ENCODE measurements at places on chromosomes 1 and 21.
A peak's percentile ranks its signal among the peaks of the same experiment; 100 is the strongest.

DNA sequence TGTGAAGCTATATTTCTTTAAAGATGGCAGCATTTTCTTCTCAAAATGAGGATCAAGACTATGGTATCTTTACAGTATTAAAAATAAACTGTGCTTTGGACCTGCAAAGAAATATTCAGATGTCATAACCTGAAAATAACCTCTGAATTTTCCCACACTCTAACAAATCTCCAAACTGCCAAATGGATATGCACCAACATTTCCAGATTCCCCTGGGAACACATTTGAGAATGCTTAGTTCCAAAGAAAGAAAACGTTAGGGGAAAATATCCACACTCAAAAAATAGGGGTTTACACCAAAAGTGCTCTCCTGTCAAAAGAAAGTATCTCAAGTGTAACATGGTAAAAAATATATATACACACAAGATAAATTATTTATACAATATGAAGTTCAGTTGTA, 69.1 kb upstream of the ARHGAP29 start:
- no peak for DNase-seq

- DNase-seq, result no peak
Observed at GRCh38 chr1:26618561-26618960, 77.3 kb upstream of the ARID1A start.

GRCh38 chr1:155884982-155885381, 25.6 kb downstream of the SYT11 start:
- DNase-seq, result no peak

- no peak for DNase-seq
Observed at GRCh38 chr1:61202854-61203598, 120.7 kb downstream of the NFIA start.

- no peak for DNase-seq
Observed at GRCh38 chr21:35506771-35507170, 457.7 kb upstream of the RUNX1 start.

GRCh38 chr1:53088616-53089300, 26.7 kb downstream of the PODN start:
- DNase-seq, result no peak

DNA sequence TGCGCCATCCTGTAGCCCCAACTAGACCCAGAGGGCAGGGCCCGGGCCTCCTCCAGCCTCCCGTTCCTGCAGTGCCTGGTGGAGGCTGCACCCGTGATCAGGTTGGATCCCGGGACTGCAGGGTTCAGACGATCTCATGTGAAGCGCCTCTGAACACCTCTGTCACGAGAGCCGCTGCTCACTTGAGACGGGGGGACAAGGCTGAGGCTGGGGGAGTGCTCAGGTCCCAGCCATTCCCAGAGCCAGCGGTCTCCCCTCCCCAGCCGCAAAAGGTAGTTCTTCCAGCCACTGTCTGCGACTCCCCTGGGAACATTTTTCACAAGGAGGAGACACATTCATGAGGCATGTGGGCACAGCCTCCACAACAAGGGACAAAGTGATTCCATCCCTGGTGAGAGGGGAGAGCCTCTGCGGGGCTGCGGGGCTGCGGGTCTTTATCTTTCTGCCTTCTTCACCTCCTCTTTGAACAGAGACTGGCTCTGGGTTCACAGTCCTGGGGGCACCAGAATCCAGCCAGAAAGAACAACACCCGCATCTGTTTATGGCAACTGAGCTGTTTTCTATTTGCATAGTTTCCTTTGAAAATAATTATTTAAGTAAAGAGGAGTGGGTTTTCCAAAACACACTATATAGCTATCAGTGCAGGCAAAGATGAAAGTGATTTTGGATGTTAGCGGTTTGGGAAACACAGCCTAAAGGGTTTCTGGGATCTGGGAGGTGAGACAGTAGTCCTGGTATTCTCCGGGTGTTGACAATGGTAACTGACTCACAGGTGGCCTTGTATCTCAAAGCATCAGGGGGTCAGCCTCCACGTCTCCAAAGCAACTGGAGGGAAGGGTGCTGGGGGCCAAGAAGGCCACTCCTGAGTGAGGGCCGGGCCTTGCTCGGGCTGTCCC, 13.0 kb upstream of the LDLRAP1 start:
- no peak for DNase-seq

DNA sequence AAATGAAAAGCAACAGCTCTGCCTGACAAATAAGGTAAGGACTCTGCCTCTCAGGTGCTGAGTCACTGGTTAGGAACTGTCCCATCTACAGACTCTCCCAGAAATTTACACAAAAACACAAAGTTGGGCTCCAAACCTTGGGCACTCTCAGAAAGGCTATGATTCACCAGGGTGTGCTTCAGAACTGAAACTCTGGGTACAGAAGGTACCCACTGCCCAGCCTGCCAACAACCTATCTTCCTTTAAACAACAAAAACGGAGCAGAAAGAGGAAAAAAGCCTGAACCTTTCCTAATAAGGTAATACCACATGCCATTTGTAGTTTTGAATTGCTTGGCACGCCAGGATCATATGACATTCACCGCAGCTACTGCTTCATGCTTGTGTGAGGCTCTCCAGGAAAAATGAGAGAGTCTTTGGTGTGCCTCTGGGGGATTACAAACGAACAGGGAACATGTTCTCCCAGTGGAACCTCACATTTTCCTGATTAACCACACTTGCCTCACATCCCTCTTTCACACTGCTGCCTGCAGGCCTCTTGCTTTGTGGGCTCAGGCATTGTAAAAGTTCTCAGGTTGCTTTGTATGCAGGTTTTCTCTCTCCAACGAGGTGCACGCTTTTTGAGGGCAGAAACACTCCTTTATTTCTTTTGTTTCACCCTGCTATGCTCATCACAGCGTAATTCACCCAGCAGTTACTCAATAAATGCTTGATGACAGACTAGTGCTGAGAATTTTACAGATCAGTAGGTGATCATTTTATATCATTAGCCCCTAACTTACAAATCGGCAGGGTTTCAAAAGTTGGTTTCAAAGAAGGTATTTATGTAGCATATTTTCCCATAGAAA, 65.1 kb downstream of the GADD45A start:
- DNase-seq, result peak; percentile 73

GRCh38 chr21:31107176-31107785, 69.0 kb upstream of the KRTAP19-8 start:
- DNase-seq, result no peak

GRCh38 chr1:50977575-50978143, 7.6 kb downstream of the CDKN2C start:
- DNase-seq, result no peak

- no peak for DNase-seq
Observed at GRCh38 chr1:81543764-81544163, 257.0 kb upstream of the ADGRL2 start.

DNA sequence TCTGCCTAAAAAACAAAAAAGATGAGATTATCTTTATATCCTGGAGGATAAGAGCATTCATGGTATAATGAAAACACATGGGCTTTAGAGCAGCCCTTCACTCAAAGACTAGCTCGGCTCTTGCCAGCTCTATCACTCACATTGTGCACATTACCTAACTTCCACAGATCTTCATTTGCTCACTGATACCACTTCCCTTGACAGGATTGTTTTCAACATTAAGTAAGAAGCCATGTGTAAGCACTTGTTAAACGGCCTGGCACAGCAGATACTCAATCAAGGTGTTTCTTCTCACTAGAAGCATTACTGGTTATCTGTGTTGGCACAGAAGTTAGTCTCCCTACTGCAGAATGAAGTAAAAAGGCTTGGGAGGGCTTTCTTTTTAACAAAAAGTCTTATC, 18.7 kb downstream of the LPGAT1 start:
- DNase-seq, result no peak

- DNase-seq, result no peak
Observed at GRCh38 chr21:38979271-38980121, 173.8 kb downstream of the ETS2 start.

- no peak for DNase-seq
Observed at GRCh38 chr1:9658199-9658598, 6.7 kb downstream of the PIK3CD start.

DNA sequence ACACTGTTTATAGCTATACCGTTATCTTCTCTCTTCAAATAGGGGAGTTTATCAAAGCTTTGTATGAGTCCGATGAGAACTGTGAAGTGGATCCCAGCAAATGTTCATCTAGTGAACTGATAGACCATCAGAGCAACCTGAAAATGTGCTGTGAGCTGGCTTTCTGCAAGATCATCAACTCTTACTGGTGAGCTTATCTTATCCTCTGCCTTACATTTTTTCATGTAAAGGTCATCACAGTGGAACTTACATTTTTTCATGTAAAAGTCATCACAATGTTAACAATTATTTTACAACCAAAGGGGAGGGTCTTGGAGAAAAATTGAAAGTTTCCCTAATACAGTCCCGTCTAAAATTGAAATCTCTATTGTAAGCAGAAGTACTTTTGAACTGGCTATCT, 45.2 kb downstream of the CLEC20A start:
- no peak for DNase-seq

GRCh38 chr1:6505367-6506209, 14.1 kb upstream of the PLEKHG5 start:
- no peak for DNase-seq

DNA sequence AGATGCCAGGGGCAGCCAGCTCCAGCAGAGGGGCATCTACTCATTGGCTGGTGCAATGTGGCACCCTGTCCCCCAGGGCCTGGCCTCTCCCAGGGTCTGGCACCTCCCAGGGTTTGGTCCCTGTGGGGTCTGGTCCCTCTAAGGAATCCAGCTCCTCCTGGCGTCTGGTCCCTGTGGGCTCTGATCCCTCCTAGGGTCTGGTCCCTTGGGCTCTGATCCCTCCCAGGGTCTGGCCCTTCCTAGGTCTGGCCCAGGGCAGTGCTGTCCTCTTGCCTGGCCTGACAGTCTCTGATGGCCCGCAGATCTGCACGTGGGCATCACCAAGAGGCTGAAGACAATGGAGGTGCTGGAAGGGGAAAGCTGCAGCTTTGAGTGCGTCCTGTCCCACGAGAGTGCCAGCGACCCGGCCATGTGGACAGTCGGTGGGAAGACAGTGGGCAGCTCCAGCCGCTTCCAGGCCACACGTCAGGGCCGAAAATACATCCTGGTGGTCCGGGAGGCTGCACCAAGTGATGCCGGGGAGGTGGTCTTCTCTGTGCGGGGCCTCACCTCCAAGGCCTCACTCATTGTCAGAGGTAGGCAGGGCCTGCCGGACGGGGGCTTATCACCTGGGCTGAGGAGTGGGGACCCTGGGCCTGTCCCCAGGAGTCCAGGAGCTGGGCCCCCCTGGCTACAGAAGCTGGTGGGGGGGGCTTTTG, 73.9 kb downstream of the OBSCN start:
- DNase-seq, result no peak

- no peak for DNase-seq
Observed at GRCh38 chr1:202498542-202498941, 150.0 kb downstream of the PPP1R12B start.

DNA sequence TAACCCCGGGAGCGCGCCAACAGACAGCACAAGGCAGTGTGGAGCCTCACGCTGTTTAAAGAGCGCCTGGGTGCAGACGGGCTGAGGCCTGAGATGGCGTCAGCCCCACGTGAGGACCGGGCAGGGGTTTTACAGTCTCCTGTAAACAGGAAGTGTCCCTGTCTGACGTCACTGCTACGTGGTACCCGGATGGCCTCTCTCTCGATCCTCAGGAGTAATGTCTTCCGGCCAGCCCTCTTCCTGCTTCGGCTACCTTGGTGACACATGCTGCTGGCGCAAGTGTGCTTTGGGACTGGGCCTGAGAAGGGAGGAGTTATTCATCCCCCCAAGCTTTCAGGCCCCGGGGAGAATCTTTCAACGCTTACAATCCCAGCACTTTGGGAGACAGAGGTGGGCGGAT, 41.2 kb downstream of the CNST start:
- no peak for DNase-seq

DNA sequence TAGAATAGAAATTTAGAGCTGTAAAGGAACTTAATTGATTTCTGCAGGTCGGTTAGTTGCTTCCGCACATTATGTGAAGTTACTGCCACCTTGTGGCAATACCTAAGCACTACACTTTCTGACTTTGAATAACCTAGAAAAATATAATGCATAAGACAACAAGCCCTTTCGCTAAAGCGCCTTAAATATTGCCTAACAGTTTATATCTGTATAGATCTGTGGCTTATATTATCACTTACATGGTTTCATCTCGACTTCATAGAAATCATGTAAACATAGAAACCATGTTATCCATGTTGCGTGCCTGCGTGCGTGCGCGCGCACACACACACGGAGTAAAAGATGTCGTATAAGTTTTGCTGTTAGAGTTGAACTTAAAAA, 10.9 kb upstream of the IFI16 start:
- DNase-seq, result no peak

GRCh38 chr1:3444736-3445135, 9.7 kb upstream of the ARHGEF16 start:
- no peak for DNase-seq

DNA sequence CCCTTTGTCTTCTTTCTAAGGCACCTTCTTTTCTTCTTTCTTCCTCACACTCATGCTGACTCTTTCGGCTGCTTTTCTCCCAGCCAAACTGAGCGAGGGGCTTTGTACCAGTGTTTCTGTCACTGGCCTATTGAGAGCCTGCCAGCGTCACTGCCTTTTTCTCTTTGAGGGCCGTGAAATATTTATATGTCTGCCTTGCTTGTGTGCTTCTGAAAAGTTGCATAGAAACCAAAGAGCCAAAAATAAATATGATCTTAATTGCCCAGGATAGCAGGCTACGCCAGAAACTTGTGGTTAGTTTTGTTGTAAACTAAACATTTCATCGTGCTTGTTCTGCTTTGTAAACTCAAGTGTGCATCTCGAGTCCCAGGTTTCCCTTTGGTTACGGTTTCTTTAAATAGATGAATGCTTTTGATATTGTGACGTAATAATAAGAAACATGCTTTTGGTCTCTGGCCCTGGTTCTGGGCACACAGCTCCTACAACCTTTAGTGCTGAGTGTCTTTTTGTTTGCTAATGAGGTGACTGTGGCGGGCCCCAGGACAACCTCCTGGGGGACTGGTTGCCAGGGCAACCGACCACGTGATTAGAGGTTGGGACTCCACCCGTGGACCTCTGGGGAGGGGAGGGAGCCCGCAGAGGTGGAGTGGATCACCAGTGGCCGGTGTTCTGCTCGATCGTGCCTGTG, 10.8 kb downstream of the SLC37A1 start:
- DNase-seq, result peak; percentile 92

- DNase-seq, result no peak
Observed at GRCh38 chr1:920521-920920, 3.2 kb upstream of the SAMD11 start.

- peak; percentile 99 for DNase-seq
Observed at GRCh38 chr21:45228171-45228641, 59.5 kb downstream of the POFUT2 start.

- no peak for DNase-seq
Observed at GRCh38 chr1:64915381-64916274, 50.7 kb downstream of the JAK1 start.

DNA sequence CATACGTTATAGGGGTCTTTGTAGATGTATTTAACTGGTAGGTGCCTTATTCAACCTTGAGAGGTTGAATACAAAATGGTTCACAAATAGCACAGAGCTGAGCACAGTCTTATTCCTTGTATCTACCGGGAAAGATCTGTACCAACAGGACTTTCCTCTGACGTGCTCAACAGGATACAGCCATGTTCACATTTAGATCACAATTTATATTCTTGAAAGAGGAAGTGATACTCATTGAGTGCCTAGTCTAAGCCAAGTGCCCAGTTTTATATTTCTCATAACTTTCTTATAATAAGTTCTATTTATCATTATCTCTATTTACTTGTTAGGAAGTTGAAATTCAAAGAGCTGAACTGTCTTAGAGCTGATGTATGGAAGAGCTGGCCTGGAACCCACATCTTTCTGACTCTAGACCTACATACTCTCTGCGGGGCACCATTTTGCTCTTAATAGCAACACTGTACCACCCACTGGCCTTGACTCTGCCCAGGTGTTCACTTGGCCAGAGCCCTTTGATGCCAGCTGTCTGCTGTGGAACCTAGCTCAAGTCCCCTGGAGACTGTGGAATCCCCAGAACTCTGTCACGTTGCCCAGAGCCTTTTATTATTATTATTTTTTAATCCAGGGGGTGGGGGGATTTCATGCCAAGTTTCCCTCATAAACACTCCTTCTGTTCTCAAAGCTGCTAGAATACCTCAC, 156.2 kb downstream of the TPR start:
- DNase-seq, result no peak
